Kidney capillary endothelial cell (primary cell): ENCODE measurements at places on chromosomes 7 and 10.

- no peak for DNase-seq
Observed at GRCh38 chr7:44760034-44760580, 11.5 kb downstream of the ZMIZ2 start.

GRCh38 chr7:141072548-141073172, 1.2 kb upstream of the TMEM178B start:
- no peak for DNase-seq

DNA sequence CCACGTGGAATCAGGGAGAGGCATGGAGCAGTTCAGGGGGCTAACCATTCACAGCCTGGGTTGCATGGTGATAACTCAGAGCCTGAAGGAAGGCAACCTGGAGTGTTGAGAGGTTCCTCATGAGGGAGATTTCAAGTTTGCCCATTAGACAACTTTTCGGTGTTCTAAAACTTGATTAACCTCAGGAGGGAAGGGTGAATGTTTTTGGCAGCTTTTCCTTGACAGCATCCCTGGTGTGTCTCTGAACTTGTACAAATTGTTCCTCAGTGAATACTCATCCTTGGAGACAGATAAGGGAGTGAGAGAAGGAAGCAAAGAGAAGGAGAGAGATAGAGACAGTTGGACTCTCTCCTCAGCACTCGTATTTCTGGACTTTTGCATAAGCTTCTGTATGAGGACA, at the start of gene OR9A4:
Gene OR9A4, plus strand, starts transcription at position 301 of the 400 bp plus-strand sequence. CDS start 2,477 bp downstream, outside the sequence.
- DNase-seq: no peak

DNA sequence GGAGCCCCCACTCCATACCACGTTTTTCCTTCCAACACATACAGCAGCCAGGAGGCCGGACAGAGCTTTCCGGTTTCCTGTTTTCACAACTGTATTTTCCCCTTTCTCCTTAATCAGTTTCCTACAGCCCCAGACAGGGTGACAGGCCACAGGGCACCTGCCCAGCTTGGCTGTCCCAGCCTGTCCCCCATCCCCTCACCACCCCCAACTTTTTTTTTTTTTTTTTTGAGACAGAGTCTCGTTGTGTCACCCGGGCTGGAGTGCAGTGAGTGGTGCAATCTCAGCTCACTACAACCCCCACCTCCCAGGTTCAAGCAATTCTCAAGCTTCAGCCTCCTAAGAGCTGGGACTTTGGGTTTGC, 10.3 kb upstream of the HSPB1 start:
- peak; percentile 75 for DNase-seq

DNA sequence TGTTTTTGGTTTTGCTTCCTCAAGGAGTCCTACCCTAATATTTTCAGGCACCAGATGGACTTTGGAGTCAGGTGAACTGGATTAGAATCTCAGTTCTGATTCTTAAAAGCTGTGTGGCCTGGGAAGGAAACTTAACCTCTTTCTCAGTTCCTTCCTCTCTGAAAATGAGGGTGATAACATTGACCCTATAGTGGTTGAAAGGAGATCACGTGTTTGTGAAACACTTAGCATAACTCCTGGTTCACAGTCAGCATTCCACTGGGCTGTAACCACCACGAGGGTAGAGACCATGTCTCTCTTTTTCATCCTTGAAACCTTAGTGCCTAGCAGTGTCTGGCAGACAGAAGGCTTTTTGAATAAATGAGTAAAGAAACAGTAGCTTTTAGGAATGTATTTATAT, 16.7 kb downstream of the LSMEM1 start:
- no peak for DNase-seq

DNA sequence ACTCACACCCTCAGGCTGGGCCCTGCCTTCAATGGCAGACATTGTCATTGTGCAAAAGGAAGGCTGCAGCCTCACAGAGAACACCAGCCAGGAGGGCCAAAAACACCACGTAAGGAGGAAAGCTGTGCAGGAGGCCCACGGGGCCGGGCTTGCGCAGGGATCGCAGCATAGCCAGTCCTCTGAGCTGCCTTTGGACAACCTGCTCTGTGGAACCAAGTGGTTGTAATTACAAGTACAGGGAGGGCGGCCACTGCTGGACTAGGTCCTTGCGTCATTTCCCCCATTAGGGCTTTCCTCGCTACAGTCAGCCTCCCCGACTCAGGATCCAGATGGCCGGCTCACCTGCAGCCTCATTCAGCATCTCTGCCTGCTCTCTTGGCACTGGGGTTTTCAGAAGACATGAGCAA, 66.9 kb downstream of the FAM53B start:
- no peak for DNase-seq

DNA sequence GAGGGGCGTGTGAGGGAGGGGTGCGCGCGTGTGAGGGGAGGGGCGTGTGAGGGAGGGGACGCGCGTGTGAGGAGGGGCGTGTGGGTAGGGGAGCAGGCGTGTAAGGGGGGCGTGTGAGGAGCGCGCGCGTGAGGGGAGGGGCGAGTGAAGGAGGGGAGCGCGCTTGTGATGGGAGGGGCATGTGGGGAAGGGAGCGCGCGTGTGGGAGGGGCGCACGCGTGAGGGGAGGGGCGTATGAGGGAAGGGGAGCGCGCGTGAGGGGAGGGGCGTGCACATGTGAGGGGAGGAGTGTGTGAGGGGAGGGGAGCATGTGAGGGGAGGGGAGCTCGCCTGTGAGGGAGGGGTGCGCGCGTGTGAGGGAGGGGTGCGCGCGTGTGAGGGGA, 19.1 kb downstream of the MXI1 start:
- DNase-seq: peak; percentile 59

DNA sequence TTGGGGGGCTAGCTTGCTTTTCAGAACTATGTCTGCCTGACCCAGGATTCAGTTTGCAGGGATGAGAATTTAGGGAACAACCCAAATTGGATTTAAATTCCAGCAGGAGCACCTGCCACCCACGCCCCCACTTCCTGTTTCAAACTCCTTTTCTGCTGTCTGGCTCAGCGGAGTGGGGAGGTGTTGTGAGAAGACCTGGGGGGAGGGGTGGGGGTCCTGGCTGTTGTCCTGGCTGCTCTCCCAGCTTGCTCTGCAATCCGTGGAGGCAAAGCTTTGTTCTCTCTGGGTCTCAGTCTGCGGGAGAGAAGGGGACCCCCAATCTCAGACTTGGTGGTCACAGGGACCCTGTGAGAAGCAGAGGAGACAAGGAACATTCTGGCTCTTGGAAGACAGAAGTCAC, 799 bp downstream of the KCNK18 start:
- DNase-seq: no peak

DNA sequence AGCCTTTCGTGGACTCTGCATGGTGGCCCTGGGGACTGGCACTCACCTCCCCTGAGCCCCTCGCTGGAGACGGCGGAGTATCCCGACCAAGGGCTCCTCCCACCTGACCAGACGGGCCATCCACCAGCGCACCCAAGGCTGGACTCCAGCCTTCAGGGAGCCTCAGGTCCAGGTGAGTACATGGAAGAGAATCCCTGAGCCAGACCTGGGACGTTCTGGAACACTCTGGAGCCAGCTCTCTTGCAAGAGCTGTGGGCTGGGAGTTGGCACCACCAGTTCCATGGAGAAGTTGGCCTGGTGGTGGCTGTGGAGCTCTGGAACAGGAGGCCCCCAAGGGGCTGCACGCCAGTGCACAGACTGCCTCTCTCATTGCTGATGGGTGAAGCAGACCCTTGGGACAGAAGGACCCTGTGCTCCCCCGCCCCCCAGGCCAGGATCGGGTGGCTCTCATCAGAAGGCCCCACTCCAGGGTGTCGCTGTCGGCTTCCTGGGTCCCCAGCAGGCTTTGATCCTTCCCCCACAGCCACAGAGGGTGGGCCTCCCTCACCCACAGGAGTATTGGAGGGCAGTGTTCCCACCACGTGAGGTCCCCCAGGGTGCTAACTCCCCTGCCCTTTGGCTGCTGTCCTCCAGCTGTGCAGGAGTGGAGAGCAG, 189.9 kb downstream of the EBF3 start:
- no peak for DNase-seq

DNA sequence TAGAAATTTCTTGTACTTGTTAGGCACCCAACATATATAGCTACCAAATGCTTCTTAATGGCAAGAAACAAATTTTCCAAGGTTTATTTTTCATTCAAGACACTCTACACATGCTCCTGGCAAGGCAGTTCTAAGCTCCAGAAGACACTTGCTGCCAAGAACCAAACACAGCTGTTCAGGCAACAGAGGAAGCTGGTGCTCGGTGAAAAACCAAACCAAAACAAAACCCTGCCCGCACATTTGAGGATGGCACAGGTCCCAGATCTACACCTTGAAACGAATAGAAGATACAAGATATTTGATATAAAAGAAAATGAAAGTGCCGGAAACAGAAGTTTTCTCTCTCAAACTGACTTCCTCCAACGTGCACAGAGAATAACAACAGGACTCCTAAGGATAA, 4.9 kb upstream of the DNTT start:
- no peak for DNase-seq

DNA sequence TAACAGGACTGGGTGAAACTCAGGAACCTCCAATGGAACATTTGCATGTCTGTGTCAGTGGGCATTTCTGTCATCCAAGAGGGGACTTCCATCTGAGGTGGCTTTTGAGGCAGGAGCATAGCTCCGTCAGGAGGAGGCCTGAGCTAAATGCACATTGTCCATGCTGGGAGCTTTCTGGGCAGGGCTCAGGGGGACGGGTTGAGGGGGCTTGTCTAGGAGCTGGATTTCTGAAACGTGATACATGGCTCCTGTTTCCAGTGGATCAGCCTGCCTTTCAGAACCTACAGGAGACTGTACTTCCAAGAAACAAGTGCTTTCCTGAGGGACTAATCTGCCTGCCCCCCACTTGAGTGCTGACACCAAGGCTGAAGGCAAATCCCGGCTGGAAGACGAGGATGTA, 40.5 kb upstream of the GDF10 start:
- no peak for DNase-seq

GRCh38 chr10:71218046-71218650, 5.8 kb downstream of the UNC5B start:
- DNase-seq: peak; percentile 79

DNA sequence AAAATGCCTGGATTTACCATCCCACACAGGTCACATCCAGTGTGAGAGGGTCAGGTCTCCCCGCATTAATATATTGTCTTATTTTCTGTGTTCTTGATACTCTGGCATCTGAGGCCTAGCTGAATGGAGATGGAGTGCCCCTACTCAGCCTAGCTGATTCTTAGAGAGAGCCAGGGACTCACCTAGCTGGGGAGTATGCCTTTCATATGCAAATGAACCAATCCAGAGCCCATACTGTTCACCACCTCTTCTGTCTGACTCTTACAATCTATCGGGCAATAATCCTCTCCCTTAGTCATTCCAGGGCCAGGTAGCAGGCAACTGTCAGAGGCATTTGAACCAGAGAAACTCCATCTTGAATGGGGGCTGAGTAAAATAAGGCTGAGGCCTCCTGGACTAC, 46.3 kb downstream of the LBX1 start:
- no peak for DNase-seq
